GM03348 (cell line): ENCODE measurements at places on chromosomes 3 and 15.

GRCh38 chr3:126684218-126684751 lies 19.8 kb upstream of the CHCHD6 start:
- DNase-seq = peak; percentile 61

GRCh38 chr3:173396191-173397041 lies 1.1 kb upstream of the NLGN1 start:
- DNase-seq = no peak

DNA sequence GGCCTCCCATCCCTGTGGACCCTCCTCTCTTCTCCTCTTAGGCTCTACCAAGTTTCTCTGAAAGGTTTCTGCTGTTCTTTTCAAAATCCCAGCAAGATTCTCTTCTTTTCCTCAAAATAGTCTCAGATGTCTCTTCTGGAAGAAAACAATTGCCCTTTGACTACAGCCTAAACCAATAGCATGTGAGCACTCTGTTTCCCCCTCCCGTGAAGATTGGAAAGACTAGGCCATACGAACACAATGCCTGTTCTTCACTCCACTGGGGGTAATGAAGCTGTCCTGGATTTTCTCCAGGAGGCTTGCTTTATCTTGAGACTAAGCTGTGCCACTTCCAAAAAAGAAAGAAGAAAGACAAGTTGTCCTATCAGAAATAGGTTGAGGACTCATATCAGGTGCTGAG lies 178.7 kb upstream of the MCTP2 start:
- DNase-seq = no peak

DNA sequence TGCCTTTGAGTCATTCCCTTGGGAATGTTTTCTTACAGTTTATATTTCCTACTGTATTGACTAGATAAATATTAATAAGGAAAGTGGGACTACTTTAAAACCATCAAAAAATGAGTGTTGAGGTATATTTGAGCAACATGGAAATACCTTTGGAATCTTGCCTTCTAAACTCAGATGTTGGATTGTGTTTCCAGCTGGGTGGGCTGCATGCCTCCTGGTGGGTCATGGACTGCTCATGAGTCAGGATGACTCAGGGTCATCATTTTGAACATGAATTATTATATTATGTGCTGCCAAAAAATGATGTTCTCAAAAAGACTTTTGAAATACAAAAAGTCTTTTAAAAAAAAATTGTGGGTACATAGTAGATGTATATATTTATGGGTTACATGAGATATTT lies 41.1 kb upstream of the APH1B start:
- no peak for DNase-seq
